ENCODE measurements at places on chromosomes 7 and 10.

GRCh38 chr7:47088329-47089067, 493.4 kb downstream of the TNS3 start:
- no peak for DNase-seq

DNA sequence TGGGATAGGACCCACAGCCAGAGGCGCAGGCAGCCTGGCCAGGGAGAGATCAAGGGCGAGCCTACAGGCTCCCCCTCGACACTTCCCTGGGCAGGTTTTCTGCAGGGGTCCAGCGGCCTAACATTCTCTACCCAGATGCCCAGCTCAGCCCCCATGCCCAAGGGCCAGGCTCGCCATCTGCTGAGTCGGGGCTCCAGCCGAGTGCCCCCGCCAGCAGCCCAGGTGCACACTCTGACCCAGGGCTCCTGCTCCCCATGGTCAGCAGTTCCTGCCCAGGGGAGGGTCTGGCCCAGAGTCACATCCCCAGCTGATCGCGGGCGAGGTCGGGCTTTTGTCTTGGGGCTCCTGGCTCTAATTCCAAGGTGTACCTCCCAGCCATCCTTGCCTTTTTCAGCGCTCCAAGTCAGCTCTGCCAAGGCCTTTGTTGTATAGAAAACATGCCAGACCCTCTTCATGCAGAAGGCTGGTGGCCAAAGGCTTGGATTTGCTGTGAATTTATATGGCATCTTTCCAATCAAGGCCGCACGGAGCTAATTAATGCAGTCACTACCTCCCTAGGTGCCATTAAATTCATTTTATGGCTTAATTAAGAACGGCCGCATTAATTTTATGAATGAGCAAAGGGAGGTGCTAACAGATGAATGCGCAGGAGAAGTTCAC, 120.6 kb downstream of the LRRC18 start:
- DNase-seq: no peak

DNA sequence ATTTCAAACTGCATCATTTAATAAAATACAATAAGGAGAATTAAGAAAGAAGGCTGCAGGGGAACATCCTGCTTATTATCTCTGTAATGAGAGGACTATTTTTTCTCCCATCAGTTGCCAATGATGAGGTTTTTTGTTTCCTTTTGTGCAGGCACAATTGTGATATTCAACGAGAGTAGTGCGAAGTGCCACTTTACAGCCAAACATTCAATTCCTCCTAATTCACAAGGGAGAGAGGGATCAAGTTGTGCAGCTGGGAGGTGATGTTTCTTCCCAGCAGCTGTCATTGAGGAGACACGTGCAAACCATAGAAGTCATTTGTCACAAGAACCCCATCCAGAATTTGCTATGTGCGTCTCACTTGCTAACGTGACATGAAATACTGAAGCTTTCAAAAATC, 81.6 kb upstream of the ICA1 start:
- DNase-seq: no peak

GRCh38 chr10:73900064-73900463, 10.9 kb upstream of the PLAU start:
- DNase-seq: no peak

DNA sequence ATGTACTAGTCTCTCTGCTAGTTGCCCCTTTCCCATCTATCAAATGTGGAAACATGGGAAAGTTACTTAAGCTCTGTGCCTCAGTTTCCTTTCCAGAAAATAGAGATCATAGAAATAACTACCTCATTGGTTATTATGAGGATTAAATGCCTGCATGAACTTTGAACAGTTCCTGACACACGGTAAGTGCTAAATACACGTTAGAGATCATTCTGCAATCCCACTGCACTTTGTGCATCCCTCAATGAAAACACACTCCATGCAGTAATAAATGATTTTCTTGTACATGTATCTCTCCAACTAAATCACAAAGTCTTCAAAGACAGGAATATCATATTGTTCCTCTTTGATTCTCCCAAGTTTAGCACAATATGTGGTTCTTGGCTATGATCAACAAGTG, 73.1 kb downstream of the PPP1R3C start:
- no peak for DNase-seq

- DNase-seq: no peak
Observed at GRCh38 chr7:107162475-107162874, 6.3 kb upstream of the HBP1 start.

- peak; percentile 64 for DNase-seq
Observed at GRCh38 chr10:92689663-92690210, at the start of gene HHEX. Gene HHEX (plus strand): TSS chr10:92689955. CDS start chr10:92689987, 32 bp downstream.

DNA sequence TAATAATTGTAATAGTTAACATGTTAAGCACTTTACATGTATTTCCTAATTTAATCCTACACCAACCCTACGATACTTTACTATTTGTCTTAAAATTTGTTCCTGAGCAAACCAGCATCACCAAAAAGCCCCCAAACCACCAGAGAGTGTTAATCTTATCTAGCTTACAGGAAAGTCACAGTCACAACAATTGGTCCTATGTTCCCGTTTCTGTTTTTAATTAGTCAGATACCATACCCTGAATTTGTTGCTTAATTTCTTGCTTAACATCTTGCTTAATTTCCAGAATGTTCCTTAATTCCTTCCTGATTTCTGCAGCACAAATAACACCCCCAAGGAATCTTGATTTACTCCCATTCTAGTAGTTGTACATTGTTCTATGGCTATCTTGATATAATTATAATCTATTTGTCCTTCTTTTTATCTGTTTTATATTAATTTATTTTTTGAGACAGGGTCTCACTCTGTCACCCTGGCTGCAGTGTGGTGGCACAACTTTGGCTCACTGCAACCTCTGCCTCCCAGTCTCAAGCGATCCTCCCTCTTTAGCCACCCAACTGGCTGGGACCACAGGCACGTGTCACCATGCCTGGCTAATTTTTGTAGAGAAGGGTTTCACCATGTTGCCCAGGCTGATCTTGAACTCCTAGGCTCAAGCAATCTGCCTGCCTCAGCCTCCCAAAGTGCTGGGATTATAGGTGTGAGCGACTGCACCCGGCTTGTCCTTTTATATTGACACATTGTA, 6.6 kb upstream of the PDSS1 start:
- DNase-seq: no peak

DNA sequence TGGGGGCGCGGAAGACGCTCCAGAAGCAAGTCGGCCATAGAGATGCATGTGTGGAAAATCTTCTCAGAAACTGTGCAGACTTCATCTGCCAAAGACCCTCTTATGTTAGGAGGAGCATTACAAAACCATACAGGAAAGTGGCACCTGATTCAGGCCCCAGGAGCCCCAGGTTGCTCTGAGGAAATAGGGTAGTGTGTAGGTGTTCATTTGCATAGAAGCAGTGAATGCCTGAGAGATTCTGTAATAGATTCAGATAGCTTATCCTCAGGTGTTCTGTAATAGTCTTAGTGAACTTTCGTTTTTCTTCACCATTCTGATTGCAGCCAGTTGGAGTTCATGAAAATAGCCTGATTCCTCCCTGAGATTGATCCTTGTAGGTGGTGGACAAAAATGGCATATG, 106.4 kb upstream of the GJD4 start:
- DNase-seq: no peak

DNA sequence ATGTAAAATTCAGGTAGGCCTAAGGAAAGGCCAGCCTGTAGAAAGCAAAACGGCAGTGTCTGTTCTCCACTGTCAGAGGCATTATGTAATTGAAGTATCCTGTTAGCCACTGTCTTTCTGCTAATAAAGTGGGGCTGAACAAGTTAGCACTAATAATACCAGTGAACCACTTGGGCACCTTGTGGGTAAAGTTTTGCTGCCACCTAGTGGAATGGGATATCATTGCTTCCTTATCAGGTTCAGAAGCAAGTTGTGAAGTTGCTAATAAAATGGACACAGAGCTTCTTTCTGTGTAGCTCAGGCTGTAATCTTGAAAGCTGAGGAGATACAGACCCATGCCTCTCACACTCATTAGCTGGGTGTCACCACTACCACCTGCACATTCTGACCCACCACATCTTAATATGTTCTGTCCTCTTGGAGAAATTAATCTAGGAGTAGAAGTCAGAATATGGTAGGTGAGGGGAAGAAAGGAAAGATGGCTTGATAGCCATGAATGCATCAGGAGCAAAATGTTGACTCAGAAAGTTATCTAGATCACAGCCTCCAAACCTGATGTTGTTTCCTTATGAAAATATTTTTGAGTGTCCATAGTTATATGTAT, 175.1 kb downstream of the SEPTIN7 start:
- DNase-seq: no peak

DNA sequence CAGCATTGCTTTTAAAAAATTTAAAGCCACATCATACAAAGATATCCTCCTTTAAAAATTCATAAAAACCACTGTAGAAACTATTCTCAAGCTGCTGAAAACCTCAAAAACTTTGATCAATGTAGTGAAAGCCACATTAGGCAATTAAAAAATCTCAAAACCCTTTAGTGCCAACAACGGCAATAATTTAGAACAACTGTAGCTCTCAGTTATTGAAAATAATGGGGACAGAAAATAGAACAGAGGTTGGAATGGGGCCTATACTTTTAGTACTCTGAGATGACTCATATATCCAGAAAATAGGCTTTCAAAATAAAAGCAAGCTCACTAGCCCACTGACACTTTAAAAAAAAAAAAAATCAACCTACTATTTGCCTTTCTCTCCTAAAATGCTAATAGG, 87.5 kb downstream of the GSAP start:
- DNase-seq: no peak

All from left forelimb (tissue), 1 donor.